ENCODE measurements at places on chromosomes 16 and 17.

DNA sequence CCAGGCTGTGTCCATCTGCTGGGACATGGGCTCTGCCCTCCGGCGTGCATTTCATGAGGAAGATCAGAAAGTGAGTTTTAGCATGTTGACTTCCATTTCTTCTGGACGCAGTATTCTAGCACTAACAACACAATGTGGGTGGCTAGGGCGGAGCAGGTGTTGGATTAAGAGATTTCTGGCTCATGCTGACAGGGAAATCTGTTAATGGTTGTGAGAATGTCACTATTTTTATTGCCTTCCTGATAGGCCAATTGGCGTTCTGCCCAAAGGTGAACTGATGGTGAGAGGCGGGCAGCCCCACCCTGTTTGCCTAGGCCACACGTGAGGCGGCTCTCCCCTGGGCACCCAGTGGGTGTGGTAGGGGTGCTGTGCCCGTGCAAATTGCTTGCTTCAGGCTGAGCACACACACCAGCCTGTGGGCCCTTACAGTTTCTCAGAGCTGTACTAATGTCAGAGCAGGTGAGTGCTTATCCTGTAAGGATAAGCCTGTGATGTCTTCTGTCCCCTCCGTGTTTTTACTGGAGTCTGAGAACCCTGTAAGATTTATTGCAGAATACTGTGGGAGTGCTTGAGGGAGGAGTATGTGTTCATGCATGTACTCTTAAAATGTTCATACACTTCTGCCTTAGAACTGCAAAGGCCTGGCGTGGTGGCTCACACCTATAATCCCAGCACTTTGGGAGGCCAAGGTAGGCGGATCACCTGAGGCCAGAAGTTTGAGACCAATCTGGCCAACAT is 30.9 kb downstream of the PGS1 start:
- DNase-seq: no peak

DNA sequence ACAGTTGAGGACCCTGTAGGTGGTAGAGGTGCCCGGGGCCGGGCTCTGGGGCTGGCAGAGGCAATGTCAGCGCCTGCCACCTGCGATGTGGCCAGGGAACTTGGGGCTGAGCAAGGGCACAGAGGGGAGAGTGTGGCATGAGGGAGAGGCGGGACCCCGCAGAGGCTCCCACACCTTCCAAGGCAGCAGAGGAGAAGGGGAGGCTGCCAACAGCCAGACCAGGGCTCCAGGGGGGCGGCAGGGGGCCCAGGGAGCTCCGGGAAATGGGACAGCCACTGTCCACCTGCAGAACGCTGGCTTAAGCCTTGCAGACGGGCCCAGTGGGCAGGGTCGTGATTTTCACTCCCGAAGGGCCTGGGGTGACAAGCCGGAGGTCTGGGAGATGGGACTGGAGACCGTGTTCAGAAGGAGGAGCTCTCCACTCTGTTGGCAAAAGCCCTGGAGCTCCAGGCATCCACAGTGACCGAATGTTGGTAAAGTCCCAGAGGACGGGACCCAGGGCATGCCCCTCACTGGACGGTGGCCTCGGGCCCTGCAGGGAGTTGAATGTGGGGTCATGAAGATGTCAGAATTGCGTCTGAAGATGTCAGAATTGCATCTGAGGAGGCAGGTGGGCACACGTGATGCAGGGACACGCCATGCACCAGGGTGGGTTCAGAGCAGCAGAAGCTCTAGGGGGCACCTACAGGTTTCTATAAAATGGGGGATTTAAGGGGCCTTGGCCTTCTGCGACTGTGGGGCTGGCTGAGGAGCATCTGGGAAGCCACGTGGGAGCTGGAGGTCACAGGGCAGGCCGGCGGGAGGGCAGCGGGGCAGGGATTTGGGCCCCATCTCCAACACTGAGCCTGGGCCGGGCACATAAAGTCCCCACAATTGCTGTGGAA is 18.6 kb downstream of the CD7 start:
- no peak for DNase-seq

DNA sequence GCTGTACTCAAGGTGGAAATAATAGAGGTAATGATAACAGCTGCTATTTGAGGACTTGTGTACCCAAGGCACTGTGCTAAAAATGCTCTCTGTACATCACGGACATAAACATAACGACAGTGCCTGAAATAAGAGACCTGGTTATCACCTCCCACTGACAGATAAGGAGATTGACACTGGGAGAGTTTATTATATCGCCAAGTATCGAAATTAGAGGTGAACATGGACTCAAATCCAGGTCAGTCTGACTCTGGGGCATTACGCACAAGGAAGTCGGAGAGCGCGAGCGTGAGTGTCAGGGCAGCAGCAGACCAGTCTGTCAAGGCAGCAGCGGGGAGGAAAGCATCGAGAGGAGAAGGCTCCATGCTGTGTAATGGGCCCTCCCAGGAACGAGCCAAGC is 57.1 kb downstream of the GOSR1 start:
- no peak for DNase-seq

GRCh38 chr17:69643686-69644085 is 229.2 kb downstream of the MAP2K6 start:
- DNase-seq: no peak

DNA sequence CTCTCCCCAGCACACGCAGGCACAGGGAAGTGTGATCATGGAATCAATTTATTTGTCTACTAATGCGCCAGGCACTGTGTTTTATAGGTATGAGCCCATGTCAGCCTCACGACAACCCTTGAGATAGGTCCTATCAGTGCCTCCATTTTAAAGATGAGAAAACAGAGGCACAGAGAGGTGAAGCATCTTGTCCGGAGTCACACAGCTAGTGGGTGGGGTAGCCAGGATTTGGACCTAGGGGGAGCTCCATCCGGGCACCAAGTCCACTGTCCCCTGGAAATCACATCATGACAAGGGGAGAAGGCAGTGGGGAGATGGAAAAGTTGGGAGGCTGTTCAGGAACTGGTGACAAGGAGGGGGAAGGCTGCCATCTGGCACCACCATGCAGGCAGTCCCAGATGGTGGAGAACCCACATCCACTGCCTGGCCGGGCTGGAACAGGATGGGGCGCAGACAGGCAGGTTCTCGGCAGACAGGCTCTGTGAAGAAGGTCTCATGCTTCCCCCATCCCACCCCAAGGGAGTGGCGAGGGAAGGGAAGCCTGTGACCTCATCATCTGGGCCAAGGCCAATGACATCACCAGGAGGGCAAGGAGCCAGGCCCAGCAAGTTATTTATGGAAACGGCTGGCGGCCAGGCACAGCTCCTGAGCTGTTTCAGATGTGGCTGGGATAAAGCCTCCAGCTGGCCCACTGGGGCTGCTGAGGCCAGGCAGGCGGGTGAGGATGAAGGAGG is 126.0 kb upstream of the SDK2 start:
- no peak for DNase-seq

DNA sequence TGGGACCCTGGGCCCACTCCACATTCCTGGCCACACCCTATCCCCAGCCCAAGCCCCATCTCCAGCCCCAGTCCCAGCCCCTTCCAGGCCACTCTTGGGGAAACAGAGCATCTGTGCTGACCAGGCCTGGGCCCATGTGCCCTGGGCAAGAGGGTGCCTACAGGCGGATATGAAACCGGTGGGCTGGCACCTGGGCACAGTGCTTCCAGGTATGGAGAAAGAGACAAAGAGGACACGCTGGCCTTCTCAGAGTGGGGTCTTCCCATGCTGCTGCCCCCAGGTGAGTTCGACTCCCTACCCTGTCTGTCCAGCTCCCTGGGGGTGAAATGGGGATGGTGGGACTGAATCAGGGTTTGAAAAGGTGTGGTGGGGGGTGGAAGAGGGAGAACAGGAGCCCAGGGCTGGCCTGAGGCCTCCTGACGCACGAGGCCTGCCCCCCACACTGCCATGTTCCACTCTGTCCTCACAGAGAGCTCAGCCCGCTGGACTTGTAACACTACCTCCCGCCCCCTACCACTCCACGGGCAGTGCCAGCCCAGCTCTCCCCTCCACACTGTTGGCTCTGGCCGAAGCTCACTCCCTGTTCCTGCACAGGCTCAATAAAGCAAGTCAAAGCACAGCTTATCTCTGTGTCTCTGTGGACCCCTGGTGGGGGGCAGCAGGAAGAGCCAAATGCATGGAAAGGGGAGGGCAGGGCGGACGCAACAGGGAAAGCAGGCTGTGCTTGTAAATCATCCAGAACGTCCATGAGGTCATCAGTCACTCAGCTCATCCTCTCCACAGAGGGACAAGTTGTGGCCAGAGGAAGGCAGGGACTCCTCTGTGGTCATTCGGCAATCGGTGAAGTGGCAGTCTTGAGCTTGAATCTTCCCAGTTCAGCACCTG is 71.1 kb upstream of the TMEM97 start:
- DNase-seq: no peak

DNA sequence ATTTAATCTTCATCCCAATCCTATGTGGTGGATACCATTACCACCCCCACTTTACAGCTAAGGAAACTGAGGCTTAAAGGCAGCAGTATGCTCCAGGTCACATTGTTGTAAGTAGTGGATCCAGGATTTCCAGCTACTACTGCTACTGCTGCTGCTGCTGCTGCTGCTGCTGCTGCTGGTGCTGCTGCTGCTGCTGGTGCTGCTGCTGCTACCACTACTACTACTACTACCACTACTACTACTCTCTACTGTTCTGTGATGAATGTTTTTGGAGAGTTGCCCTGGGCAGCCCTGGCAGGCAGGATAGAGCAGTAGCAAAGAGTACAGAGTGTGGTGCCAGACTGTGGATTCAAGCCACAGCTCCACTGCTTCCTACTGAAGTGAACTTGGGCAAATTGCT is 49.3 kb upstream of the SLC12A3 start:
- DNase-seq: no peak

- peak; percentile 63 for DNase-seq
Observed at GRCh38 chr17:55090079-55090492, 121.5 kb downstream of the STXBP4 start.

DNA sequence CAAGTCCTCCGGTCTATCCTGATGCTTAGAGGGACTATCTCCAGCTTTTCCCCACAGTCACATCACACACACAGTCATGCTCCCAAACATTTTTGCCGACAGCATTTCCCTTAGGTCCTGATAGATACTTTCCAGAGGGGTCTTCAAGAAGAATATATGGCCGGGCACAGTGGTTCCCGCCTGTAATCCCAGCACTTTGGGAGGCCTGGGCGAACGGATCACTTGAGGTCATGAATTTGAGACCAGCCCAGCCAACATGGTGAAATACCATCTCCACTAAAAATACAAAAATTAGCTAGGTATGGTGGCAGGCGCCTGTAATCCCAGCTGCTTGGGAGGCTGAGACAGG is 4.3 kb upstream of the GIP start:
- DNase-seq: no peak

DNA sequence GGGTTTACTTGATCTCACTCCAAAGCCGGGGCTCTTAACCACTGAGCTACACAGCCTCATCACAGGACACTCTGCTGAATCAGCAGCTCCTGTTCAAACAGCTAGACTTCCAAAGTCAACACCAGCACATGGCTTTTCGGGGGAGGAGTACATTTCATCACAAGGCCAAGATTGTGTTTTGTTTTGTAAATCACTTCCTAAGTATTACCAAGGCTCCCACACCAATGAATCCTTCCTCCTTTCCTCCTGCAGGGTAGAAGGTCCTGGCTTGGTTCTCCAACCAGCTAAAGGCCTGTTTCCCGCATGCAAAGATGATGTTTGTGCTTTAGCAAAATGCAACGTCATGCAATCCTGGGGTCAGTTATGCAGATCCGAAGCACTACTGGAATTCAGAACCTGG is 152.5 kb downstream of the XYLT1 start:
- no peak for DNase-seq

- DNase-seq: no peak
Observed at GRCh38 chr17:31841850-31842194, 17.2 kb downstream of the COPRS start.

GRCh38 chr17:35865412-35866340 is 3.0 kb downstream of the HEATR9 start:
- DNase-seq: no peak

GRCh38 chr16:83338138-83338537 is 469.6 kb upstream of the HSBP1 start:
- DNase-seq: no peak

GRCh38 chr17:45771271-45771959 is 12.7 kb upstream of the CRHR1 start:
- no peak for DNase-seq

Data from CD4-positive, alpha-beta T cell treated with Interleukin-6 for 4 hours (primary cell).